ENCODE measurements at places on chromosomes 2 and 18.

DNA sequence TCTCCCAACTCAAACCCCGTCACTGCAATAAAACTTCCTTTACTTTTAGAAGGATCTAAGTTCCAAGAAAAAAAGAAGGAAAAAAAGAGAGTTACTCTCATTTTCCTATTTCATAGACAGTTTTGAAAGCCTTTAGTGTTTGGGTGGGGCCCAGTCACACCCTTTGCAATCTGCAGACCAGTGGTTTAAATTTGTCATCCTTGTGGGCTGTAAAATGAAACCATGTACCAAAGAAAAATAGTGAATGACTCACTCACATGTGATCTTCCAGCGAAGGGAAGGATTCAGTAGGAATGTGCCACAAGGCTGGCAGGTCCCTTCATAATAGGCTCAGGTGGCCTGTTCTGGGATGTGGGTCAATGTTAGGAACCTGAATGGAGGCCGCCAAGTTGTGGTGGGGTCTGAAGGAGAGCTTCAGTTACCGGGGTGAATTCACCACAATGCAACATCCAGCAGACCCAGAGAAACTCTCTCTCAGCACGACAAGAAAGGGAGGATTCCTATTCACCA is 28.3 kb downstream of the ANXA4 start:
- DNase-seq, result no peak

DNA sequence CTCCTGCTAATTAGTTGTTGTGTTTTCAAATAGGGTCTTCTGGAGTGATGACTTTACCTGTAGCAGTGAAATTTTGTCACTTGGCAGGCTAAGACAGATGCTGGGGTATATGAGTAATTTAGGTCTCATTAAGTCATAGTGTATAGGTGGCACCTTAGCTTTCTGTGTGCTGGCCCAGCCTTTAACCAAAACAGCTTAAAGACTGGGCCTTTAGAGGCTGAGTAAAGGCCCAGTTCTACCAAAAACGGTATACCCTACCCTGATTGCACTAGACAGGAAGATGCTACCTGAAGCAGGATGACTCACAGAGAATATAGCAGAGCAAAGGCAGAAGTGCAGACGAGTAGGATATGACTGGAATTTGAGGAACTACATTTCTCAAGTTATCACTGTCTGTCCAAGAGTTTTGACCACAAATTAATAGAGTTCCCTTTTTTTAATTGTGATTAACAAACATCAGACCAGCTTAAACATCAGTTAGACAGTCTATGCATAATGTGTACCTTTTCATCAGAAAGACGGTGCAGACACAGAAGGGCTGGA is 337.9 kb upstream of the SALL3 start:
- no peak for DNase-seq

- no peak for DNase-seq
Observed at GRCh38 chr2:180289627-180290026, 282.5 kb upstream of the CWC22 start.

- no peak for DNase-seq
Observed at GRCh38 chr18:6039055-6039454, 143.7 kb upstream of the TMEM200C start.

- no peak for DNase-seq
Observed at GRCh38 chr2:21836719-21837118, 713.0 kb downstream of the TDRD15 start.

- no peak for DNase-seq
Observed at GRCh38 chr2:129732630-129733026, 246.8 kb upstream of the RAB6C start.

Measured in stimulated activated CD8-positive, alpha-beta memory T cell treated with anti-CD3 and anti-CD28 coated beads, Interleukin-7, amount 100 ng/mL, for 1 hour (primary cell).